ENCODE measurements at places on chromosomes 4 and X. TPM values are rescaled to one million over a fixed set of nuclear protein-coding genes. Genes with fewer than 3 reads are reported as not detected.

The S100G gene
- not detected for total RNA-seq

The CCNA2 gene
- 37.7 TPM for total RNA-seq

The BMPR1B gene
- 2.2 TPM for total RNA-seq

The EDNRA gene
- total RNA-seq = 8.1 TPM

The IBSP gene
- total RNA-seq = not detected

The SPIN3 gene
- total RNA-seq = 9.1 TPM

The SCFD2 gene
- 107 TPM for total RNA-seq

The EMCN gene
- 7.6 TPM for total RNA-seq

The ODAPH gene
- total RNA-seq = not detected

The HOPX gene
- total RNA-seq = 0.68 TPM

The COL4A6 gene
- total RNA-seq = 4.4 TPM

The SHISA3 gene
- total RNA-seq = 22.0 TPM

The GCNA gene
- total RNA-seq = 2.7 TPM

The IGSF1 gene
- total RNA-seq = 1.7 TPM

The DMRTC1 gene
- not detected for total RNA-seq

The DGKK gene
- not detected for total RNA-seq

The DRP2 gene
- total RNA-seq = 0.12 TPM

The SERTM2 gene
- not detected for total RNA-seq

The XAGE1A gene
- not detected for total RNA-seq

The COL25A1 gene
- total RNA-seq = 0.06 TPM

The IL15 gene
- 2.9 TPM for total RNA-seq

The GK gene
- total RNA-seq = 5.5 TPM

The PSMD10 gene
- 88.3 TPM for total RNA-seq

The ADGRG2 gene
- not detected for total RNA-seq

The SMIM31 gene
- total RNA-seq = not detected

The MAP3K15 gene
- not detected for total RNA-seq

The SPATA18 gene
- 10.1 TPM for total RNA-seq

The GAGE1 gene
- total RNA-seq = not detected

The MGST2 gene
- 6.7 TPM for total RNA-seq

The GNRHR gene
- not detected for total RNA-seq

The ELF4 gene
- 8.6 TPM for total RNA-seq

The ADH1B gene
- 4,233 TPM for total RNA-seq

The ZNF280C gene
- 1.7 TPM for total RNA-seq

The MTM1 gene
- 11.4 TPM for total RNA-seq

The HSFX2 gene
- not detected for total RNA-seq

The HERC5 gene
- total RNA-seq = 1.6 TPM

The ZNF518B gene
- 26.8 TPM for total RNA-seq

The FREM3 gene
- 0.44 TPM for total RNA-seq

The FGD1 gene
- 4.7 TPM for total RNA-seq

The FGF2 gene
- 33.0 TPM for total RNA-seq

The KCNE5 gene
- 0.25 TPM for total RNA-seq

The STAG2 gene
- total RNA-seq = 109 TPM

The INTU gene
- total RNA-seq = 2.9 TPM

The MAGEH1 gene
- 45.7 TPM for total RNA-seq

The SATL1 gene
- total RNA-seq = not detected

The MBNL3 gene
- total RNA-seq = 1.8 TPM

The APBB2 gene
- total RNA-seq = 31.8 TPM

The COX7B2 gene
- total RNA-seq = not detected

The TMEM31 gene
- total RNA-seq = not detected

The LRCH2 gene
- 6.8 TPM for total RNA-seq

The SLC9B1 gene
- total RNA-seq = 4.9 TPM

The DGAT2L6 gene
- not detected for total RNA-seq

The GAGE13 gene
- total RNA-seq = not detected

The ANOS1 gene
- total RNA-seq = 16.5 TPM

The OTC gene
- total RNA-seq = not detected

The ARX gene
- total RNA-seq = not detected

The CACNA1F gene
- total RNA-seq = not detected

The CXCL13 gene
- total RNA-seq = not detected

Measured in aortic smooth muscle cell (primary cell).